ENCODE measurements at places on chromosomes 6 and 20. TPM values are rescaled to one million over a fixed set of nuclear protein-coding genes. Genes with fewer than 3 reads are reported as not detected.

The ADGB gene
- total RNA-seq = 0.10 TPM

The BCAS1 gene
- total RNA-seq = 2.4 TPM

The WFDC10B gene
- not detected for total RNA-seq

The LY6G6D gene
- total RNA-seq = not detected

The LAMP5 gene
- total RNA-seq = 1.7 TPM

The FILIP1 gene
- 71.9 TPM for total RNA-seq

The CALHM6 gene
- not detected for total RNA-seq

The C20orf141 gene
- total RNA-seq = not detected

The CYP39A1 gene
- 13.5 TPM for total RNA-seq

The NMBR gene
- not detected for total RNA-seq
